Activated CD8-positive, alpha-beta memory T cell treated with anti-CD3 and anti-CD28 coated beads for 48 hours (primary cell): ENCODE measurements at places on chromosomes 5 and 9.

- no peak for DNase-seq
Measured at GRCh38 chr9:89843591-89843990, 238.8 kb downstream of the GADD45G start.

GRCh38 chr5:36481454-36482120 lies 124.8 kb upstream of the SLC1A3 start:
- no peak for DNase-seq

DNA sequence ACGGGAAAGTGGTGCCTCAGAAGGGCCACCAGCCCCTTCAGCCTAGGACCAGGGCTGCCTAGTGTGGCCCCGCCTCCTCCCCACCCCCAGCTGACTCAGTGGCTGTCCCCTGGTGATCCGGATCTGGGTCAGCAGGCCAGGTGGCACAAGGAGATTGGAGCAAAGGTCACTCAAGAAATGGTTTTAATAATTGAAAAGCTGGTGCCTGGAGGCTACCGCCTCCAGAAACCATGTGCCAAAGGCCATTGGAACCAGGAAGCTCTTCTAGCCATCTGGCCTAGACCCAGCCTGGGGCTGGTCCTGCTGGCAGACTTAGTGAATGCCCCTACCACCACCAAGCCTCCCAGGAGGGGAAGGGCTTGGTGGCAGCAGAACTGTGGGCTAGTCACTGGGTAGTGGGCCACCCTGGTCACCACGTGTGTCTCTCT lies 1.5 kb downstream of the ST6GALNAC4 start:
- no peak for DNase-seq

GRCh38 chr5:134101686-134102439 lies 12.6 kb upstream of the TCF7 start:
- peak; percentile 59 for DNase-seq

DNA sequence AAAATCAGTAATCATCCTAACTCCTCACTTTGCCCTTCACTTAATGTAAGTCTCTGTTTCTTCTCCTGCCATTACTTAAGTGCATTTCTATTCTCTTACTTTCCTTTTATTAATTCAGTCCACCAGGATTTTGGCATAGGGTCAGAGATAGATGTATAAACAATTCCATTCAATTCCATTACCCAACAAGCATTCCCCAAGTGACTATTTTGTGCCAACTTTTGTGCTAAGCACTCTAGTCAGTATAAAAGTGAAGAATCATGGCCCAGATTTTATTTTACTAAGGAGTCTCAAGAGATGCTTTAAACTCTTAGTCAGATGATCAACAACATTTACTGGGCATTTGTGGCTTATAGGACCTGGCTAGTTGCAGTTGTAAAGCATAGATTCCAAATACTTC lies 159.3 kb downstream of the DMAC1 start:
- no peak for DNase-seq

GRCh38 chr9:95605101-95605500 lies 88.3 kb upstream of the PTCH1 start:
- DNase-seq = no peak

DNA sequence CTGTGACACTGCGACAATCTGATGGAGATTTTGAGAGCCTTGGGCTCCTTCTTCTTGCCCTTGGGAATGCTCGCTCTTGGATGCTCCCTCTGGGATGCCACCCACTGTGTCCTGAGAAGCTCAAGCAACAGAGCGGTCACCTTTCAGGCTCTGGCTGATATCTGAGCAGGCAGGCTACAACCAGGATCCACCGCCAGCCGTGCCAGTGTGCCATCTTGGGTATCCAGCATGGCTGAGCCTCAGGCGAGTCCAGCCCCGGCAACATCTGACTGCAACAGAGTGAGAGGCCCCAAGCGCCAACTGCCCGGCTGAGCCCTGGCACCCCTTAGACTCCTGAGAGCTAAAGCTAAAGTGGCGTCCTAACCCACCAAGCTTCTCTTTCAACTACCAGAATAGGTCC lies 202.1 kb downstream of the IRX2 start:
- no peak for DNase-seq

- DNase-seq = no peak
Measured at GRCh38 chr9:83065233-83065632, 2.3 kb upstream of the RASEF start.

GRCh38 chr5:171999877-172000276 lies 6.6 kb downstream of the FBXW11 start:
- DNase-seq = no peak

DNA sequence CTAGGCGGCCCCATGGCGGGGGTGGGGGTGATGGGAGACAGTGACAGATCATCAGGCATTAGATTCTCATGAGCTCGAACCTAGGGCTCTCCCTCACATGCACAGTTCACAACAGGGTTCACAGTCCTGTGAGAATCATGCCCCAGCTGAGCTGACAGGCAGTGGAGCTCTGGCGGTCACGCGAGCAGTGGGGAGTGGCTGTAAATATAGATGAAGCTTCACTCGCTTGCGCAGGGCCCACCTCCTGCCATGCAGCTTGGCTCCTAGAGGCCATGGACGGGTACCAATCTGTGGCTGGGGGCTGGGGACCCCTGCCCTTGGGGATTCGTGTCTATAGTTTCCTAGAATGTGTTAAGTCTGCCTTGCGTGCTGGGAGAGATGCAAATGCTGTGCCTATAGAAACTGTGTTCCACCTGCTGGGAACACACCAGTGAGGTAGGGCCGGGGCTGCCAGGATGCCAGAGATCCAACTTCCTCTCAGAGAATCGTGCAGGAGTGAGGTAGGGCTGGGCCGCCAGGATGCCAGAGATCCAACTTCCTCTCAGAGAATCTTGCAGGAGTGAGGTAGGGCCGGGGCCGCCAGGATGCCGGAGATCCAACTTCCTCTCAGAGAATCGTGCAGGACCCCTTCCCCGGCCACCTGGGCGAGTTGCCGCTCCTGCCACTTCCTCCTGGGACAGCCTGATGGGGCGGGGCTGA lies 14.1 kb upstream of the EXOC3 start:
- DNase-seq = no peak

- DNase-seq = no peak
Measured at GRCh38 chr9:109974918-109975276, 194.9 kb downstream of the PALM2AKAP2 start.

DNA sequence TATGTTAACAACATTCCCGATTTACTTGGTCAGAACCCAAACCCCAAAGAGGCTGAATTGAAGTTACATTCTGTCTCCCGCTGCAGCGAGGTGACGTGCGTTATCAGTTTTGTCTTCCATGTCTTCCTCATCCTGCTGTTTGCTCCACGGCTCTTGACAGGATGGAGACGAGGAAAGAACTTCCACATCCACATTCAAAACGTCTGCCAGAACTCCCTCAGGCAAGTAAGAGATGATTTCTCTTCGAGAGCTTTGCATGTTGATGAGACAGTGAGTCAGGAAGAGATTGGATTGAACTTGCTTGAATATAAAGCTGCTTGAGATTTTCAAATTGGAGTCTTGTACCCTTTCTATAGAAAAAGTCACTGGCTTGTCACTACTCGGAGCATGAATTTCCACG lies 242.6 kb downstream of the AUH start:
- no peak for DNase-seq
